ENCODE measurements at places on chromosomes 2 and 18. TPM values are rescaled to one million over a fixed set of nuclear protein-coding genes. Genes with fewer than 3 reads are reported as not detected.

The GCKR gene
- total RNA-seq, result 0.11 TPM

The BMP10 gene
- not detected for total RNA-seq

The LPIN1 gene
- total RNA-seq, result 27.3 TPM

The SERPINB11 gene
- 3.5 TPM for total RNA-seq

The ALS2 gene
- total RNA-seq, result 28.2 TPM

The KCNG3 gene
- 0.53 TPM for total RNA-seq

The FAM210A gene
- 27.3 TPM for total RNA-seq

DNA sequence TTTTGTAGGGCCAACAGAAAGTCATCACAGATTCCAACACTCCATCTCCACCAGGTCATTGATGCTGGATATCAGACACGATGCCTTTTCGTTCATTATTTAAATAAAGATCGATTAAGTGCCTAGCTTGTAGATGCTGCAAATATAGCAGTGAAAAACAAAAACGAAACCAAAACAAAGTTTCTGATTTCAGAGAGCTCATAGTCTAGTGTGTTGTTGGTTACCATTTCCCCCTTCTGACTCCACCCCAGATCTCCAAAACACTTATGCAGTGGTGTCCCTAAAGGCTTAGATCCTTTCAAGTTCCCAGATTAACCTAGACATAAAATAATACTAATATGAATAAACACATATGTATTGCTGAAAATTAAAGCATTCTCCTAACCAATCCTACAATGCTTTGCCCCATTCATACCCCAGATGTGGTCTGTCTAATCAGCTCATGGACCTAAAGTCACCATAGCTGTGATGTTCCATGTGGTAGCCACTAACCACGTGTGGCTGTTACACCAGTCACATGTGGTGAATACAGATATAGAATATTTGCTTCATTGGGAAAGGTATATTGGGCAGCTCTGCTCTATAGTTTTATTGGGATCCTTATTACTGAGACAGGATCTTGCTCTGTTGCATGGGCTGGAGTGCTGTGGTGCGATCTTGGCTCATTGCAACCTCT is 787.2 kb downstream of the TDRD15 start:
- DNase-seq, result no peak

GRCh38 chr2:29259221-29259620 is 144.0 kb downstream of the CLIP4 start:
- no peak for DNase-seq

DNA sequence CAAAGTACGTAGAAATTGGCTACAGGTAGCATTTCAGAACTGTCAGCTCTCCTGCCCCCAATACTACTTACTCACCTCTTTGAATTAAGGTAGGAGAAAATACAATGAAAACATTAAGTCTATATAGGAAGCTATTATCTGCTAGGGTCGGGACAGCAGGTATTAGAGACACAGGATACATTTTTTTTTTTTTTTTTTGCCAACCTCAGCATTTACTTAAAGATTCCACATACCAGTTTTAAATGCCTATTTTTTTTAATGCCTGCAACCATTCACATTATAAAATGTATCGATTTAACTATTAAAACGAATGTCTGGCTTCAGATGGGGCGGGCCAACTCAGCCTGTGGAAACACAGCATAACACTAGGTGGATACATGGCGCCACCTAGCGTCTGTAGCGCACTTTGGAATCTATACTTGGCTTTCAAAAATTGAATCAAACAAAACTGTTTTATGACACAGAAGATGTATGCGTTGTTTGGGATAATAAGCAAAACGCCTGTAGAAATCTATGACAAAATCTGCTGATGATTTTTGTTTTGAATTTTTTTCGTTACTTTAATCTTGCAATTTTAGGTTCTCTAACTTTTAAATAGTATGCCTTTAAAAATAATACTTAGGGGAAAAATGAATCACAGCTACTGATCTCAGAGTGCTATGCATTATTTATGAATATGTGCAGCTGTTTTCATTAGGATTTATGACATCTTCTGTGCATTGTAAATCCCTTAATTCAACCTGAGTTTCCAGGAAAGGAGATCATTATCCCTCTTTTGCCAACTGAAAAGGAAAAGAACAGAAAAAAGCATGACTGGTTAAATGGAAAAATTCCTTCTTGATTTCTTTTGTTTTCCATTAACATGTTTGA is 261.0 kb downstream of the NYAP2 start:
- peak; percentile 28 for DNase-seq

GRCh38 chr2:235831755-235832154 is 336.4 kb downstream of the GBX2 start:
- DNase-seq, result no peak

GRCh38 chr2:15931319-15931890 is 8.9 kb upstream of the MYCN start:
- DNase-seq, result no peak

DNA sequence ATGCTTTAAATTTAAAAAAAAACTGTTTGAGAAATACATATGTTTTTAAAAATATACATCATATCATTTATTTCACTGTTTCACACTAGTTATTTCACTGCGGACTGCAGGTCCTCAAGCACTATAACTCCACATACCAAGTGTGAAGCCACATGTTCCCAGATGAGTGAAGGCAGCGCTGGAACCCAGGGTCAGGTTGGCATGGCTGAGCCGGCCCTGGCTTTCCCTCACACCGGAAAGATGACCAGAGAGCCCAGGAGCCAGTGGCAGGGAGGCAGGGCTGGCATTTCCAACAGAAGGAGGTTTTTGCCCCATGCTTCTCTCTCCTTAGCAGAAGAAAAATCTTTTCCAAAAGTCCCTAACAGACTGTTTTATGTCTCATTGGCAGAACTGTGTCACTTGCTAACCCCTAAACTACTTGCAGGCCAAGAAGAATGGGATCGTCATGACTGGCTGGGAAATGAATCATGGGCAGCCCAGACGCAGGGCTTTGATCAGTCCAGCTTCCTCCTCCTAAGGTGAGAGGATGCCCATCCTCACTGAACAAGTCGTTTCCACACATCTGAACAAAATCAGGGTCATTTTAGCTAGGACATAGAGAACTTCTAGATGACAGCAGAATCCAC is 287.6 kb upstream of the HNRNPA3 start:
- DNase-seq, result no peak

DNA sequence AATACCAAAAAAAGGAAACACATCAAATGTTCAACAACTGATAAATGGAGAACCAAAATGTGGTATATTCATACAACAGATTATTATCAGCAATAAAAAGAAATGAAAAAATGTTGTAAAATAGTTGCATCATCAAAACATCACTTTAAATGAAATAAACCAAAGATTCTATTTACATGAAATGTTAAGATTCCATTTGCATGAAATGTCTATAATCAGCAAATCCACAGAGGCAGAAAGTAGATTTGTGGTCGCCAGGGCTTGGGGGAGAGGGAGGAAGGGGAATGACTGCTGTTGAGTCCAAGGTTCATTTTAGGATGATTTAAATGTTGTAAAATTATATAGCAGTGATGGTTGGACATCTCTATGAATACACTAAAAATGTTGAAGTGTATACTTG is 181.9 kb downstream of the RTP5 start:
- DNase-seq, result no peak

DNA sequence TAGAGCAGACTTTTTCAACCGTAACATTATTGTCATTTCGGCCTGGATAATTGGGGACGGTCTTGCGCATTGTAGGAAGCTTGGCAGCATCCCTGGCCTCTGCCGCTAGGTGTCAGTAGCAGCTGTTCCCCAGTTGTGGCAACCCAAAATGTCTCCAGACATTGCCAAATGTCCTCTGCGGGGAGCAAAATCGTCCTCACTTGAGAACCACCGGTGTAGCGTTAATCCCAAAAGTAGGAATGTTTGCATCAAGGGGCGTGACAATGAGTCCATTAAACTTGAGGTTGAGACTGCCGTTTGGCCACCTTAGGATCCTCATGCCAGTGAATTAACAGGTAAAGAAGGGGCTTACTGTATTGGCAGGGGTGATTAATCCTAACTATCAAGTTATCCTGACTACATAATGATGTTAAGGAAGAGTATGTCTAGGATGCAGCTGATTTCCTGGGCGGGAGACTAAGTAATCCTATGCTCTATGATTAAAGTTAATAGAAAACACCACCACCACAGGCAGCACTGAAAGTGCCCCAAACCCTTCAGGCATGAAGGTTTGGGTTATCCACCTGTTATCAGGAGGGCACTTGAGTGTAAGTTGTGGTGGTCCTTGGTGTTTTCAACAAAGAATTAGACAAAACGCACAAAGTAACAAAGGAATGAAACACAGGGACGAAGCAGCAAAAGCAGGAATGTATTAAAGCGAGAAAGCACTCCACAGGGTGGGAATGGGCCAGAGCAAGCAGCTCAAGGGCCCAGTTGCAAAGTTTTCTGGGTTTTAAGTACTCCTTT is 4.9 kb upstream of the ZC3H8 start:
- DNase-seq, result peak; percentile 52

DNA sequence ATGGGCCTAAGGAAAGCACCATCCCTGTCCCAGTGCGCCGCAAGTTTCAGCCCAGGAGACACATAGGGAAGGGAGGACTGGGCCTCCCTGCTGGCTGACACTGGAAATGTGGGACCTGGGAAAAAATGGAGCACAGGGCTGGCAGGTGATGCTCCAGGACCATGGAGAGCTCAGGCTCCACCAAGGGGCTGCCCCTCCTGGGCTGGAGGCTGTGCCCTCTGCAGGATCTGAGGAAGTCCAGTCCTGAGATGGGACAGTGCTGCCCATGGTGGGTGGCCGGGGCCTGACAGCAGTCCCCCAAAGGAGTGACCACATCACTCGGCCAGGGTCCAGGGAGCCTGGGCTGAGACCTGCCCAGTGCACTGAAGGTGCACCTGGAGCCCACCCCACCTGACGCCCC is 108.6 kb upstream of the TEKT4 start:
- DNase-seq, result no peak

GRCh38 chr2:196935432-196935831 is 8.9 kb upstream of the PGAP1 start:
- no peak for DNase-seq

- no peak for DNase-seq
Measured at GRCh38 chr18:154151-154550, 4.2 kb upstream of the USP14 start.

DNA sequence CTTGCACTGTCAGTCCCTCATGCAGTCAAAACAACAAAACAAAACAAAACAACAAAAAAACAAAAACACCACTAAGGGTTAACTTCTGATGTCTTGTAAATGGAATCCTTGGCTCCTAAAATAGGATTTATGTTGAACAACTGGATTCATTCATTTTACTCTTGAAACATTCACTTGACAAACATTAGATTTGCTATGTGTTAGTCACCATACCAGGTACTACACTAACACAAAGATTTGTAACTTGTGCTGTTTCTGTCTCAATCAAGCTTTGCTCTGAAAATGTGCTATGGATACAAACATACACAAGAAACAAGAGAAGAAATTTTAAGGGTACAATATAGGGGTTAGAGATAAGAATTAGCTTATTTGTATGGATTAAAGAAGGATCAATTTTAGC is 812.8 kb downstream of the LRP1B start:
- no peak for DNase-seq

DNA sequence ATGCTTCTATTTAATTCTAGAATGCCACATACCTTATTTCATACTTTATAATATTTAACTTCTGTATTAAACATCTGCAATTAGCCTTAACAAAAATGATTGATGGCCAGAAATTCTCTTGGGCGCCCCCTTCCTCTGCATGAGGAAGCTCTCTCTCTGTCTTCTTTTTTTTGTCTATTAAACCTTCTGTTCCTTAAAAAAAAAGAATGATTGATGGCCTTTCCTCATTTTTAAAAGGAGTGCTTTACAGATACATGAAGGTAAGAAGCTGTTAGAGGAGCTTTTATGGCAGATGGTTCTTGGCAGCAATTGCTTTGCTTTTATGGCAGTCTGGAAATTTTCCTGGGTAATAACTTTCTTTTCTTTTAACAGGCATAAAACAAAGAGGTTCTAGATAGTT is 526.9 kb downstream of the SLC4A3 start:
- DNase-seq, result no peak

DNA sequence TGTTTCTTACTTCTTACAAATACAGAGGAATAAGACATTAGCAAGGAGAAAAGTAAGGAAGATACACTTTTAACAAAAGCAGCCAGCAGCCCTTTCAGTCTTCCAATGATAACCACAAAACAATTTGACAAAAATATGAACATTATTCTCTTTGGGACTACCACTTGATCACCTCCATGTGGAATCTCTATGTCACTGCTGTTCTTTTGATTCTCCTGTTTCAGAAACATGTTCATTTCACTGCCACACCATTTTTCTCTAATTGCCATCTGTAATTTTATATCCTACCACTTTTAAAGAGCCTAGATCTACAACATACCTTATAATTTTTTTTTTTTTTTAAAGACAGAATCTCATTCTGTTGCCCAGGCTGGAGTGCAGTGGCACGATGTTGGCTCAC is 10.9 kb downstream of the INO80D start:
- no peak for DNase-seq

DNA sequence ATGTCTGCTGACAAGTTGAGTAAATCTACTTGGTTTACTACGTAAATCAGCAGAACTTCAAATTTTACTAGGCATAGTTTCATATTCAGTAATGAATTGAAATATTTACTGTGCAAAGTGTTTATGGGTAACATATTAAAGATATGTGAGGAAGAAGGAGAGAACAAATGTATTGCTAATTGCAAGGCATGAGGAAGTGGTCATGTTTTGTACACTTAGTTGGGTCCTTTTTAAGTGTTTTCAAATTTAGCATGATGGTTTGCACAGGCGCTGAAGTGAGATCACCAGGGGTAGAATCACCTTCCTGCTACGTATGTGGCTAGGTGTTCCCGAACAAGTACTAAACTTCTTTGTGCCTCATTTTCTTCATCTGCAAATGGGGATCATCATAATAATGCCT is 1534.4 kb downstream of the LRP1B start:
- no peak for DNase-seq

DNA sequence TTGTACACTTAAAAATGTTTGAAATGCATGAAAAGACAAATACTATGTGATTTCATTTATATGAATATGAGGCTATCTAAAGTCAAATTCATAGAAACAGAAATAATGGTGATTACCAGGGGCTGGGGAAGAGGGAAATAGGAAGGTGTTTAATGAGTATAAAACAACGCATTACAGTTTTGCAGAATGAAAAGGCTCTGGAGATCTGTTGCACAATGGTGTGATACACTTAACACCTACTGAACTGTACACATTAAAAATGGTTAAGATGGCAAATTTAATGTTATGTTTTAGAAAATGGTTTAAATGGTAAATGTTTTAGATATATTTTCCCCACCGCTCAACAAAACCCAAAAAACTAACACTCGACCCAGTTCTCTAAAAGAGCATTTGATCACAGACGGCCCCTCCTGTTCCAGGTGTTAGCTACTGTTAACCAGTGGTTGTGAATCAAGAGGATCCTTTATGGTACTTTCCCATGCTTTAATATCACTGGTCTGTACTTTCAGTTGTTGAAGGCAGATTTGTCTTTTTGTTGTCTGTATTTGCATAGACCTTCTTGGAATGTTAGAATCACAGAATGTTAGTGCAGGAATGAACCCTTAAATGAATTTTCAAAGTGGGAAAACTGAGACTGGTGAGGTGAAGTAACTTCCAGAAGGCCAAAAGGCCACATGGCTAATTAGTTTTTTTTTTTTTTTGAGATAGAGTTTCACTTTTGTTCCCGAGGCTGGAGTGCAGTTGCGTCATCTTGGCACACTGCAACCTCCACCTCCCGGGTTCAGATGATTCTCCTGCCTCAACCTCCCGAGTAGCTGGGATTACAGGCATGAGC is 10.2 kb downstream of the RAB10 start:
- no peak for DNase-seq
